CMK (cell line): ENCODE measurements at places on chromosomes 1 and 21.

- peak; percentile 61 for DNase-seq
Observed at GRCh38 chr1:224623743-224624333, 7.7 kb downstream of the CNIH3 start.

DNA sequence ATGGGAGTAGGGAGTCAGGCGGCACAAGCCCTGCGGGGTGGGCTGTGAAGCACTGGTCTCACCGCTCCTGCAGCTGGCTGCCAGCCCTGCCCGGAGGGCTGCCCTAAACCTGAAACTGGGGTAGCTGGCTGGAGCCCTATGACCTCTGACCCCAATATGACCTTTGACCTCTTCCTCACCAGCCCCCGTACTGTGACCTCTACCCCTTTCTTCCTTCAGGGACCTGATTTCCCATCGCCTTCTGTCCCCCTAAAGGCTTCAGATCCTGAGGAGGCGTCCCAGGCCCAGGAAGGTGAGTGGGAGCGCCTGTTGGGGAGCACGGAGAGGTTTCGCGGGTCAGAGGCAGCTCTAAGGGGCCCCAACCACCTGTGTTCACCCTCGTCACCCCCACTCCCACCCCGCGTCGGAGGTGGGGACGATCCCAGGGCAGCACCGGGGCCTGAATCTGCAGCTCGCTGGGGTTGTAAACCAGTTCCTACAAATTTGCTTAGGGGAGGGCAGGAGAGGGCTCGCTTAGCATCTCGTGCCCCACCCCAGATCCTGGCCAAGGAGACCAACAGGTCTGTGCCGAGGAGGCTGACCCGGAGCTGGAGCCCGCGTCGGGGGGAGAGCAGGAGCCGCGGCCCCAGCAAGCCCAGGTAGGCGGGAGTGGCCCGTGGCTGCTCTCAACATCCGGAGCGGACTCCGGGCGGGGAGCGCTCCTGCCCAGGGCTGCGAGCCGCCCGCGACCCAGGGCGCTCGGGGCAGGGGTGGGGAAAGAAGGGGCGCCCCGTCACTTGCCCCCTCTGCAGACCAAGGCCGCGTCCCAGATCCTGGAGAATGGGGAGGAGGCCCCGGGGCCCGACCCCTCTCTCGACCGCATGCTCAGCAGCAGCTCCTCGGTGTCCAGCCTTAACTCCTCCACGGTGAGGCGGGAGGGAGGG lies 7.3 kb downstream of the SYTL1 start:
- no peak for DNase-seq

DNA sequence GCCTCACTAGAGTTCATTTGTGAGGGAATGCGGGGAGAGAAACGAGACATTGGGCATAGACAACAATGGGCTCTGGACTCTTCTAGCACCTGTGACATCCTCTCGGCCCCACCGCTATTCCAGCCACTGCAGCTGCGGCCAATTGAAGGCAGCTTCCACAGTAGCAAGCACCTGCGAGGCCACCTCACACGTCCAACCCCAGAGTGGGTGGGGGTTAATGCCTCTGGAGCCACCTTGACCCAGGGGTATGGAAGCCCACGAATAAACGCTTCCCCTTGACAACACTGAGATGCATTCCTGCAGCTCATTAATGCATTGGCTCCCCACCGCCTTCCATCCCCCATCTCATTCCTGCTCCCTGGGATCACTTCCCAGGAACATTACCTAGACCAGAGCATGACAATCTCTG lies 104.4 kb downstream of the GLIS1 start:
- DNase-seq = no peak

- DNase-seq = no peak
Observed at GRCh38 chr1:107936498-107937481, 28.2 kb downstream of the VAV3 start.

DNA sequence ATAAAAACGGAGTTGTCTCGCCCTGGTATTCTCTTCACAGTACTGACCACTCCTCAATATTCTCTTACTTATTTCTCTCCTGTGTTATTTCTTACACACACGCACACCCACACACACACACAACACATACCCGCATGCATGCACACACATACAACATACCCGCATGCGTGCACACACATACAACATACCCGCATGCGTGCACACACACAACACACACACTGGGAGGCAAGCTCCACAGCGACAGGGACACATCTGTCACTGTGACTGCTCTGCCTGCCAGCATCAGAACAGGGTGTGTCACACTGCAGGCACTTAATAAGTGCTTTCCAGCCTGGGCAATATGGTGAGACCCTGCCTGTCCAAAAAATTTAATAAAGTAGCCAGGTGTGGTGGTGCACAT lies 20.8 kb upstream of the DDOST start:
- no peak for DNase-seq

- no peak for DNase-seq
Observed at GRCh38 chr1:38584448-38585355, 274.9 kb downstream of the RRAGC start.

GRCh38 chr1:29420202-29420601 lies 183.9 kb downstream of the PTPRU start:
- DNase-seq = no peak
